Naive thymus-derived CD4-positive, alpha-beta T cell (primary cell): ENCODE measurements at places on chromosomes 11 and 22.

GRCh38 chr11:45880772-45881570 lies 4.5 kb upstream of the MAPK8IP1 start:
- no peak for DNase-seq

- no peak for DNase-seq
Measured at GRCh38 chr11:25211635-25212254, 714.9 kb downstream of the LUZP2 start.

- no peak for DNase-seq
Measured at GRCh38 chr11:127027789-127028188, 27.2 kb upstream of the KIRREL3 start.

- no peak for DNase-seq
Measured at GRCh38 chr11:62669420-62670161, 1.9 kb upstream of the UQCC3 start.

GRCh38 chr11:76419896-76420295 lies 24.9 kb upstream of the EMSY start:
- DNase-seq = no peak

- no peak for DNase-seq
Measured at GRCh38 chr11:2431395-2431794, 12.9 kb downstream of the TRPM5 start.

- no peak for DNase-seq
Measured at GRCh38 chr11:12556788-12557384, 117.3 kb upstream of the TEAD1 start.

DNA sequence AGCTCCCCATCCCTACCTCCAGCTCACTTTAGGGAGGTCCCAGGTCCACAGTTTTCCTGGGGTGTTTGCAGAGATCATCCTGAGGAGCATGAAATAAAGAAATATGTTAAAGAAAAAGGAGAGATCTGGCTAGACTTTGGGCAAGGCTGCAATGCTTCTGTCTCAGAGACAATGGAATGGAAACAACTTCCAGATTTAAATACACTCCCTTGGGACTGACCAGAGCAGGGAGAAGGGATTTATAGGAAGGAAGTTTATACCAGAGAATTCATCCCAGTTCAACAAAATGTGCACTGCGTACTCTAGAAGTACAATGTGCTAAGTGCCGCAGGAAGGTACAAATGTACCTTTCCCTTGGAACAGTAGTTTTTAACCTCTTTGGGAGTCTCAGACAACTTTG lies 40.4 kb downstream of the ETS1 start:
- no peak for DNase-seq

- DNase-seq = no peak
Measured at GRCh38 chr11:19474954-19475721, 234.4 kb upstream of the E2F8 start.

GRCh38 chr11:38718049-38718448 lies 2120.0 kb upstream of the RAG2 start:
- DNase-seq = no peak

GRCh38 chr11:1157645-1158591 lies at the start of gene MUC5AC:
MUC5AC (plus strand) TSS chr11:1157953; CDS start chr11:1158000, 47 bp downstream.
- no peak for DNase-seq

- DNase-seq = no peak
Measured at GRCh38 chr11:35064114-35064800, 74.7 kb upstream of the CD44 start.

DNA sequence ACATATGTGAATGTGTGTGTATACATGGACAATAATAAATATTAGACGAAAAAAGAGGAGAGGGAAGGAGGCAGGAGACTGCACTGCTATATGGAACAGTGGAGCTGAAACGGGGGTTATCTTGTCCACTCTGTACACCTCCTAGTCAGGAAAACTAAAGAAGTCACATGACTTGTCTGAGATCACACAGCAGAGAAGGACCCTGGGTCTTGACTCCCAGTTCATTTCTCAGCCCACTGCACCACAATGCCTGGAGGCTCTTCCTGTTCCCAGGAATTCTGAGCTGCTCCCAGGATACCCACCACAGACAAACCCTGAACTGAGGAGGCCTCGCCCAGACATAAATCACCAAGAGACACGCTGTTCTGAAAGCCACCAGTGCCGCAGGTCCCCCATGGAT lies 349.6 kb downstream of the CTTN start:
- no peak for DNase-seq

- DNase-seq = no peak
Measured at GRCh38 chr11:33891714-33892327, at the start of gene LMO2. LMO2 (minus strand) TSS chr11:33892076; CDS start chr11:33869716, 22,360 bp downstream.

DNA sequence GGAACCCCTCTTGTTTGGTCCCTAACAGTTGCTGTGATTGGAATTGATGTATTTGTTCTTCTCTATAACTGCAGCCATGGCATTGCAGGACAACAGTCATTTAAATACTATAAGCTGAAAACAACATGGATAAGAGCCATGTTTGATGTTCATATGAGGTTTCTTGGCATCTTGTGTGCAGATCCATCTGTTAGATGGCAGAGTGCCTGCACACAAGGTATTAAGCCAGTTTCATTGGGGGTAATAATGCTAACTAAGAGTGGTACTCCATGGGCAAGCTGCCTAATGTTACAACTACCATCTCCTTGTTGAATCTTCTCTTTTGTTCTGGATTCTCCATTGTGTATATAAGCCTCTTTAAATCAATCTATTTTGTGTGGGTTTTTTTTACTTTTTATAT lies 206.0 kb upstream of the CHORDC1 start:
- DNase-seq = no peak

- no peak for DNase-seq
Measured at GRCh38 chr22:24859587-24859986, 53.6 kb downstream of the SGSM1 start.

- no peak for DNase-seq
Measured at GRCh38 chr11:64153812-64154211, 12.1 kb downstream of the MACROD1 start.

- DNase-seq = no peak
Measured at GRCh38 chr11:94871491-94872185, 101.7 kb downstream of the CWC15 start.

DNA sequence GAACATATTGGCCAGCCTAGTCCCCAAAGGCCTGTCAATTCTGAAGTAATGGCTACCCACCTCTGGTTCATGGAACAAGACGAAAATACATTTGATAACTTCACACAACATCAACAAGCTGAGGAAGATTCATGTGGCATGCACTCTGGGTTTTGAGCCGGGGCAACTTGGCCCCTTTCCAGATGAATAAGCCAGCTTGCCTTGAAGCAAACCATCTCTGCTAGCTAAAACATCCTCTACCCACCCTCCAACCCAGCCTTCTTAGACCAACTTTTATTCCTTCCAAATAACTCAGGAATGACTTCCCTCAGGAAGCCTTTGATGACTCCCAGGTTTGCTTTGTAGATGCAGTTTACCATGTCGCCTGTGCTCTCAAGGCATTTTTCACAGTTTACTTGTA lies 94.4 kb downstream of the SLC1A2 start:
- no peak for DNase-seq

DNA sequence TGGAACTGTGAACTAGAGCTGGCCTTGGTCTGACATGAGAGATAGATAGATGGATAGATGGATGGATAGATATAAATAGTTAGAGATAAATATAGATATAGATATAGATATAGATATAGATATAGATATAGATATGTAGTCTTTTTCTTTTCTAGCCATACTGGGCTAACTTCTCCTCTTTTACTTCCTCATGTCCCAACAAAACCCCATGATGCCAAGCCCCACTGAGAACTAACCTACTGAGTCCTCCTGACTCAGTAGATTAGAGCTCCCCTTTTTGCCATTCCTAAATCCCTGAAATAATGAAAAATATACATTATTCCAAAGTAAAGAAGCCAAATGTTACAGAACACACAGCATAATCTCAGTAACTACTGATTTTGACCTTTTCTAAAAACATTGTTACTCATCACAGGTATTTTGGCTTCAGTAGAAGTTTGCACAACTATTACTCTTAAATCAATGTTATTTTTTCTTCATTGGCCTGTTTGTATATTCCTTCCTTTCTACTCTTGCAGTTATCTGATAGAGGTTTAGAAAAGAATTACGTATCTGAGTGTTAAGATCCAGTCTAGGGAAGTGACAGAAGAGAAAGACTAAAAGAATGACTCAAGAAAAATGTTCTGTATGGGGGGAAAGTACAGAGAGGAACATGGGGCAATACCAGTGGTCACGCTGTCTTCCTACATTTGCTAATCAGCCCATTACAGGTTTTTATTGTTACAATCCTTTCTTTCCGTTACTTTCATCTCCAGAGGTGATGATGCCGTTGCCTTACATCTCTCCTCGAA lies 6.0 kb upstream of the OR10D3 start:
- no peak for DNase-seq

- no peak for DNase-seq
Measured at GRCh38 chr11:71283971-71284441, 31.6 kb upstream of the SHANK2 start.

- DNase-seq = no peak
Measured at GRCh38 chr11:72981080-72981479, 161.0 kb downstream of the FCHSD2 start.

DNA sequence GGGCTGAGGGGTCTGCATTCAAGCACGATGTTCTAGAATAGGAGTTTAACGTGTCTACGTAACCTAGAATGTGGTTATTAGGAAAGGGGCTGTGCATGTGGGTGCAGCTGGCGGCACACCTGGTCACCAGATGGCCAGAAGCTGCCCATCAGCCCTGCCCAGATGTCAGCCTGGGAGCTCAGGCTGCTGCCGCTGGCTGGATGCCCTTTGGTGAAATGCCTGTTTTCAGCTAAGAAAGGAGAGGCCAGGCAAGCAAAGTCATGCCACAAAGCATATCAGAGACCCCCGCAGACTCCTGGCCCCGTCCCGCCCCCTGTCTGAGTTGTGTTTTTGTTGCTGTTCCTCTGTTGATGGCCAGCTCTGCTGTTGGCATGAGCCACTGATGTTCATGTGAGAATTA lies 11.3 kb upstream of the ADORA2A start:
- no peak for DNase-seq

- DNase-seq = no peak
Measured at GRCh38 chr11:73384872-73385689, 8.9 kb downstream of the RELT start.

- DNase-seq = no peak
Measured at GRCh38 chr22:50119169-50119767, 29.5 kb downstream of the MOV10L1 start.

DNA sequence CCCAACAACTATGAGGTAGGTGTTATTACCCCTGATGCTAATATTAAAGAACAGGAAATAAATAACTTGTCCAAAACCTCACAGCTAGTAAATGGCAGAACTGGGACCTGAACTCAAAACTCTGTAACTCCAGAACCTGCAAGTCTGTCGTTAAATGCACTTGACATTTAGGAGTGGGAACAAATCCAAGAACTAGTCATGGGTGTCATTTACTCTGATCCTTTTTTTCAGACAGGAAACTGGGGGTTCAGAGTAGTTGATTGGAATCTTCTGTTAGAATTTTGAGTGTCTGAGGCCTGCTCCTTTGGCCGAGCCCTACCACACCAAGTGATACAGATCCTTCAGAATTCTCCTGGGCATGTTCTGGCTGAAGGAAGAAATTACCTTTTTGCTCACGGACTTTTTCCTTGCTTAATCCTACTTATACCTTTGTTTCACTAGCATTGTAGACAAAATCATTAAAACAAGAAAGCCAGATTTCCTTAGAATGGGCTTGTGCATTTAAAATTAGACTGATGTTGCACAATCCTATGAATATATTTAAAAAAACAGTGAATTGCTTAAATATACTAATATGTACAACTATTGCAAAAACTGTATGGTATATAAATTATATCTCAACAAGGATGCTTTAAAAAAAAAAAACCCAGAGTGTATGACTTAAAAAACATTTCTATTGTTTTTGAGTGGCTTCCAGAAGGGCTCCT lies 1.4 kb upstream of the YAP1 start:
- no peak for DNase-seq

DNA sequence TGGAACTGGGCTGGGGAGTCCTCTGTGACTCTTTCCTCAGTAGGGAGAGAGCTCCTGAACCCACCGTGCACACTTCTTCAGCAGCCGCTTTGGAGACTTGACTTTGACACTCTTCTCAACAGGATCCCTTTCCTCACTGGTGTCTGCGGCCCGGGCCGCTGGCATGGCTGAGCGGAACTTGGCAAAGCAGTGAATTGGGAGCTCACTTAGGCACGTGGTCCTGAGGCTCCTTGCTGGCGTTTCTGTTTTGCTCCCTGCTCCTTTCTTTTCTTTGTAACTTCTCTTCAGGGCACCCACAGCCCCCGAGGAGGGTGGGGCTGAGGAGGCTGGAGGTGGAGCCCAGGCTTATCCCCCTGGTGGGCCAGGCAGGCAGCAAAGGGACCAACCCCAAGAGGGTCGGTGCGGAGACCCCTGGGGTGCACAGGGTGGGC lies 8.4 kb upstream of the KCNQ1OT1 start:
- DNase-seq = no peak

DNA sequence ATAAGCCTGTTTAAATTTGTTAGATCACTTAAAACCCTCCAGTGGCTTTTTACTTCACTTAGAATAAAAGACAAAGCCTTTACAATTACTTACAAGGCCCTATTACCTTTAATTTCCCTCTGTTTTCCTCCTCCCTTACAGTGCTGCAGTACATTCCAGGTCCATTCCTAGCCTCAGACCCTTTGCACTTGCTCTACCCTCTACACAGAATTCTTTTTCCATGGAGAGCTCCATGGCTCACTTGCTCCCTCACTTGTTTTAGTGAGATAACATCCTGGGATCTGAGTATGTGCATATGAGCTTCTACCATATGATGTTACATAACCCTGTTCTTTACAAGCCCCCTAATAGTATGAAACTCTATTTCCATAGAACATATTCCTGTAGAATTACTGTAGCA lies 24.4 kb downstream of the ZNF214 start:
- DNase-seq = no peak

DNA sequence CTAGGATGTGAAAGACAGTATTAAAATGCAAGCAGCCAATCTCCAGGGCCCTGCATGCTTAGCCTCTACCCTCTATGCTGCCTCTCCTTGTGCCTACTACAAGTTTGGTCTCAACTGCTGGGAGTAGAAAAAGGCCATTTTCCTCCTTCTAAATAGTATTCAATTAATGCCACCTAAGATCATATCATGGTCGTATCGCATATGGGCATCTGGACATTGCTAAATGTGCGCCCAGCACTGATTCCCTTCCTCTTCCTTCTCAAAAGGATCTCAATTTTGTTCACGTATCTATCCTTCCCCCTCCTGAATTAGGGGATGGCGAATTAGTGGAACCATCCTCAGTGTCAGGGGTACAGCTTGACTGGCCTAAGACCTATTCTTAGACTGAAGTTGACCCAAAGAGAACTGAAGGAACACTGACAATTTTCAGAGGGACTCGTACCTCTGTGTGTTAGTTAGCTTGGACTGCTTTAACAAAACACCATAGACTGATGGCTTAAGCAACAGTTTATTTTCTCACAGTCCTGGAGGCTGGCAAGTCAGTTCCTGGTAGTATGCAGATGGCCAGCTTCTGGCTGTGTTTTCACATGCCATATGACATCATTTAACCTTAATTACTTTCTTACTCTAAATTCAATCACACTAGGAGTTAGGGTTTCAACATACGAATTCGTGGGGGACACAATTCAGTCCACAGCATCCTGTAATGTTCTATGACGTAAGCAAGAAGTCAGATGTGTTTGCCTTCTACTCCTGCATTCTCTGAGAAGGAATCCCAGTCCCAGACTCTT lies 8.5 kb upstream of the NUP50 start:
- DNase-seq = no peak

GRCh38 chr11:69636512-69637197 lies 4.3 kb upstream of the CCND1 start:
- DNase-seq = no peak

GRCh38 chr11:106137061-106137460 lies 59.6 kb downstream of the AASDHPPT start:
- no peak for DNase-seq

- no peak for DNase-seq
Measured at GRCh38 chr11:83543706-83544439, 257.7 kb upstream of the CCDC90B start.

- DNase-seq = no peak
Measured at GRCh38 chr22:30718491-30718890, 23.8 kb downstream of the OSBP2 start.
